ENCODE measurements at places on chromosomes 11 and 22. TPM values are rescaled to one million over a fixed set of nuclear protein-coding genes. Genes with fewer than 3 reads are reported as not detected.

GAL3ST3 gene
- total RNA-seq: not detected

DEFB131B gene
- not detected for total RNA-seq

SMIM35 gene
- total RNA-seq: not detected

SYCE3 gene
- not detected for total RNA-seq

LSP1 gene
- 1.3 TPM for total RNA-seq

CNIH2 gene
- total RNA-seq: 0.85 TPM

MS4A7 gene
- not detected for total RNA-seq

APOL5 gene
- not detected for total RNA-seq

EFCAB6 gene
- total RNA-seq: 2.3 TPM

PATE2 gene
- 0.38 TPM for total RNA-seq

MS4A12 gene
- total RNA-seq: not detected

SMARCB1 gene
- total RNA-seq: 15.5 TPM

APOL4 gene
- 0.38 TPM for total RNA-seq

OR10A2 gene
- total RNA-seq: not detected

GP1BB gene
- total RNA-seq: 0.77 TPM

HSD17B12 gene
- total RNA-seq: 78.1 TPM

SEC14L2 gene
- 19.2 TPM for total RNA-seq

MAPK1 gene
- total RNA-seq: 48.5 TPM

PSMC3 gene
- total RNA-seq: 98.1 TPM

OR5A1 gene
- total RNA-seq: not detected

KRTAP5-11 gene
- total RNA-seq: not detected

FGF3 gene
- total RNA-seq: not detected

GAS2 gene
- 3.4 TPM for total RNA-seq
